Suprapubic skin (tissue), 4 donors: ENCODE measurements at places on chromosomes 5 and 9.

- peaks cover 9% of the 10 kb centered on the region for H3K27me3 ChIP-seq
- peaks cover 28% of the 10 kb centered on the region for H3K4me1 ChIP-seq
- no peak overlapping the region for H3K4me3 ChIP-seq
- no peaks in the 10 kb centered on the region for H3K36me3 ChIP-seq
- no peak overlapping the region for H3K27ac ChIP-seq
- DNase-seq, result no peak
These were observed 2.0 kb downstream of the CYFIP2 start for GRCh38 chr5:157267761-157268480.

DNA sequence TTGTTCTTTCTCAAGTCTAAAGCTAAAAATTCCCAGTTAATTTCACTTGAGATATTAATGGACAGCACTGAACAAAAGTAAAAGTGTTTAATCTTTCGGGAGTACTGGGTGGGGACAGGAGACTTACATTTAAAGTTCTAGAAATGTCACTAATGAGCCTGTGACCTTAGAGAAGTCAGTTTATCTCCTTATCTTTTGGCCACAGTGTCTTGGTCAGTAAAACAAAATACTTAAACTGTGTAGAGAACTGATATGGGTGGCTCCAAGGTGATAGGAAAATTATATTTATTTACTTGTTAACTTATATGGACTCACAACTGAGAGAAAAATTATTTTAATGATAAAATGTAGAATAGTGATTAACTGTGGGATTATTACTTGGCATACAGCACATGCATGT is 8.9 kb downstream of the IPO11 start:
- H3K27me3 ChIP-seq, result no peaks in the 10 kb centered on the region
- no peak overlapping the region for H3K4me3 ChIP-seq
- no peak overlapping the region for H3K27ac ChIP-seq
- DNase-seq, result no peak

DNA sequence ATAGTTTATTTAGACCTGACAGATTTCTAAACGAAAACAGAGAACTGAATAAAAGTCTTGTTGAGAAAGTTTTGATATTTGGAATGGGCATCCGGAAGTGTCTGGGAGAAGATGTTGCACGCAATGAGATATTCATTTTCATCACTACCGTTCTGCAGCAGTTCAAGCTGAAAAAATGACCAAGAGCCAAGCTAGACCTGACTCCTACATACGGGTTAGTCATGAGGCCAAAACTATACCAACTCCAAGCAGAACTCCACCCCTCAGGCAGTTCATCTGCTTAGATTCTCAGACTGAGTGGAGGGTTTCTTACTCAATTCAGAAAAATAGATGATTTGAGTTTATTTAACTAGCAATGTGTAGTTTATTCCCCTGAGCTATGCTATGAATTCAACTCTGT is 95.4 kb upstream of the ANXA1 start:
- no peak overlapping the region for H3K27ac ChIP-seq
- H3K27me3 ChIP-seq, result no peaks in the 10 kb centered on the region
- no peaks in the 10 kb centered on the region for H3K4me1 ChIP-seq
- H3K4me3 ChIP-seq, result no peak overlapping the region

GRCh38 chr9:119240546-119240945 is 128.7 kb downstream of the BRINP1 start:
- H3K4me3 ChIP-seq, result no peak overlapping the region
- no peaks in the 10 kb centered on the region for H3K4me1 ChIP-seq

DNA sequence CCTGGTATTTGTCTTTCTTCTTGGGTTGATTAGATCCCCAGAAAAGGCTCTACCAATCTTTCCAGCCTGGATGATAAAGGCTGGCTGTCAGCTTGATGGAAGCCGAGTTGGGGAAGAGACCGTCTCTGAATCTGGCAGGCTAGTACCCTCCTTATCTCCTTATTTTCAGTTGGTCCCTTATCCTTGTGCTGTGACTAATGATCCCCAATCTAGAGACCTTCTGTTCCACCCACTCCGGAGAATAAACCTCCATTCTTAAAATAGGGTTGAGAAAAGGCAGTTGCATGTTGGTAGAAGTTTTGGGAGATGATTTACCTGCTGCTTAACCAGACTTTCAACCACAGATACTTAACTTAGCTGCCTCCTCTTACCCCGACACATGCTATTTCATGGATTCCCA is 52.3 kb downstream of the PRKACG start:
- no peaks in the 10 kb centered on the region for H3K36me3 ChIP-seq
- no peaks in the 10 kb centered on the region for H3K27me3 ChIP-seq
- H3K4me3 ChIP-seq, result no peak overlapping the region
- DNase-seq, result no peak
- H3K4me1 ChIP-seq, result no peaks in the 10 kb centered on the region

DNA sequence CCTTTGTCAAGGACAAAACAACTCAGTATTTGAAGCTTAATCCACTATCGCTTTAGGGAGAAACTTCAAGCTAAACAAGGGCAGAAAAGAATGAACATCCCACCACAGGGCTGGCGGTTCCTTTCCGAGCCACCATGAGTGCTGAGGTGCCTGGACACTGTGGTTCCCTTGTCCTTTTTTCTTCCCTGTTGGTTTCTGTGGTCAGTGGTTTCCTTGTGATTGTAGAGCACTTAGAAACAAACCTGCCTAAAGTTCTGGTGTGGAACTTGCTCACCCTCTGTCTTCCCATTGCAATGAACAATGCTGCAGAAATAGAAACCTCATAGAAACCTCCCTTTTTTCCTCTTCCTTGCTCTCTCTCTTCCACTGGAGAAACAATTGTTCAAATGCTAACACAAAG is 79.3 kb upstream of the TBC1D2 start:
- no peak for DNase-seq
- no peak overlapping the region for H3K4me3 ChIP-seq
- no peak overlapping the region for H3K27ac ChIP-seq
- no peaks in the 10 kb centered on the region for H3K4me1 ChIP-seq
- peaks cover 3% of the 10 kb centered on the region for H3K27me3 ChIP-seq
- no peaks in the 10 kb centered on the region for H3K36me3 ChIP-seq

GRCh38 chr9:113737517-113738271 is 138.4 kb upstream of the ZNF618 start:
- no peaks in the 10 kb centered on the region for H3K4me1 ChIP-seq
- no peak for DNase-seq
- peaks cover 17% of the 10 kb centered on the region for H3K27me3 ChIP-seq

- H3K4me3 ChIP-seq, result no peak overlapping the region
- H3K4me1 ChIP-seq, result peaks cover 47% of the 10 kb centered on the region
- peak overlapping the region; percentile 86 for H3K27ac ChIP-seq
- H3K36me3 ChIP-seq, result peaks cover 56% of the 10 kb centered on the region
- no peaks in the 10 kb centered on the region for H3K27me3 ChIP-seq
- DNase-seq, result no peak
These were observed 51.2 kb downstream of the IPPK start for GRCh38 chr9:92618633-92619225.

- H3K27ac ChIP-seq, result no peak overlapping the region
- no peaks in the 10 kb centered on the region for H3K4me1 ChIP-seq
- H3K4me3 ChIP-seq, result no peak overlapping the region
- no peaks in the 10 kb centered on the region for H3K36me3 ChIP-seq
- DNase-seq, result no peak
- no peaks in the 10 kb centered on the region for H3K27me3 ChIP-seq
These were observed 86.1 kb downstream of the SV2C start for GRCh38 chr5:76169146-76169905.

DNA sequence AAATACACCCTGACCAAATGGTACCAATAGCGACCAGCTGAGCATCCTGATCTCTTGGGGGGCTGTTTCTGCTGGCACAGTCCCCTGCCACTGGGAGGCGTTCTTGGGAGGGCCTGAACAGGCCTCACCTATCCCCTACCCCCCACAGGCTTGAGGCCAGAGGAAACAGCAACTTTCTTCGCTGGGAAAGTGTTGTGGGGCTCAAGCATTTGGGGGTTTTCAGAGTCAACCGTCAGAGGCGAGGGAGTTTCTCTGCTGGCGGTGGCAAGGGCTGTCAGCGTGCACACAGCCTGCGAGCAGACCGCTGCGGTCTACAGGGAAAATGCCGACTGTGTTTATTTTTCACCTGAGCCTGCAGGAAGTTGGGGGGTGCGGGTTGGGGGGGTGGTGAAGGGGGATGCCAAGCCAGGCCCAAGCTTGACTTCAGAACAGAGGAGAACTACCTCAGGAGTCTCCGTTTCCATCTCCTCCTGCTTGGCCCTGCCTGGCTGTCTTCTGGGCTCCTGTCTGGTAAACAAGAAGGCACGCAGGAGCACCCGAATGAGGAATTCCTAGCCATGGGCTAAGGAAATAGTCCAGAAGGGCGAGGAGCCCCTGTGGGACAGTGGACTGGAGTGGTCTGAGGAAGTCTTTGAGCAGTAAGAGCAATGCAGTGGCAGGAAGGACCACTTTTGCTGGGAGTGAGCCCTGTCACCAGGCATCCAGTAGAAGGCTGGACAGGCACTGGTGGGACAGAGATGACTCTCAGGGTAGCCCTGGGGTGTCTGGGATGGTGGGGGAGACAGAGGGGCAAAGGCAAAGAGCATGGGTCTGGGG is 18.1 kb downstream of the TCF7 start:
- no peaks in the 10 kb centered on the region for H3K27me3 ChIP-seq
- H3K27ac ChIP-seq, result no peak overlapping the region
- H3K36me3 ChIP-seq, result peaks cover 54% of the 10 kb centered on the region
- H3K4me1 ChIP-seq, result peaks cover 24% of the 10 kb centered on the region
- peak; percentile 36 for DNase-seq

DNA sequence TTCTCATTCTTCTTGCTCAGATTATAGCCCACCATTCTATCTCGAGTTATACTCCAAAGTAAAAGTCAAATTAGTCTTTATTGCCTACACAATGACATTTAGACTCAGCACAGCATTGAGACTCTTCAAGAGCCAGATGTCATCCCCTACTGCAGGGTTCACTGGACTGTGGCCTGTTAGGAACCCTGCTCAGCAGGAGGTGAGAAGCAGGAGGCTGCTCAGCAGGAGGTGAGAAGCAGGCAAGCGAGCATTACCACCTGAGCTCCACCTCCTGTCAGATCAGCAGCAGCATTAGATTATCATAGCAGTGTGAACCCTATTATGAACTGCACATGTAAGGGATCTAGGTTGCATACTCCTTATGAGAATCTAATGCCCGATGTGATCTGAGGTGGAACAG is 12.7 kb upstream of the LIFR start:
- no peaks in the 10 kb centered on the region for H3K36me3 ChIP-seq
- no peak overlapping the region for H3K4me3 ChIP-seq
- DNase-seq, result no peak
- no peaks in the 10 kb centered on the region for H3K27me3 ChIP-seq
- H3K27ac ChIP-seq, result no peak overlapping the region

DNA sequence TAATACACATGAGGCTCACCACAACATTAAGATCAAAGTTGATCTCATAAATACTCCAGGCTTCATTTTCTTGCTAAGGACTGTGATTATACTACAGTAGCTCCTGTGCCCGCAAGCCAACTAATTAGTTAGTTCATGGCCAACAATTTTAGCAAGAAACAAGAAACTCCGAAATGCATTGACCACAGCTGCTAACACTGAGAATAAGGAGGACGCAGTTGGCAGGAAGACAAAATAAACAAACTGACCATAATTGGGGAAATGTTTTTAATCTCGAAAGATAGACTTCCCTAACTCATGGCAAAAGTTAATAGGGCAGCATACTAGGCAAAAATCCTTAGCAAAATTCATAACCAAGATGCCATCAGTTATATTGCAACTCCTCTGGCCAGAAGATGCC is 115.5 kb upstream of the SPEF2 start:
- no peak overlapping the region for H3K27ac ChIP-seq
- no peak for DNase-seq
- H3K27me3 ChIP-seq, result no peaks in the 10 kb centered on the region
- no peaks in the 10 kb centered on the region for H3K36me3 ChIP-seq

GRCh38 chr5:34651791-34652190 is 4.3 kb upstream of the RAI14 start:
- H3K4me3 ChIP-seq, result no peak overlapping the region
- peaks cover 8% of the 10 kb centered on the region for H3K4me1 ChIP-seq
- no peak overlapping the region for H3K27ac ChIP-seq
- DNase-seq, result no peak

GRCh38 chr5:24059006-24059405 is 551.6 kb downstream of the PRDM9 start:
- H3K4me1 ChIP-seq, result no peaks in the 10 kb centered on the region
- DNase-seq, result no peak
- no peaks in the 10 kb centered on the region for H3K36me3 ChIP-seq
- H3K27ac ChIP-seq, result no peak overlapping the region
- no peaks in the 10 kb centered on the region for H3K27me3 ChIP-seq

- DNase-seq, result no peak
- H3K4me1 ChIP-seq, result no peaks in the 10 kb centered on the region
- no peak overlapping the region for H3K27ac ChIP-seq
- H3K36me3 ChIP-seq, result no peaks in the 10 kb centered on the region
These were observed 40.6 kb upstream of the MAP1B start for GRCh38 chr5:72066705-72067107.

DNA sequence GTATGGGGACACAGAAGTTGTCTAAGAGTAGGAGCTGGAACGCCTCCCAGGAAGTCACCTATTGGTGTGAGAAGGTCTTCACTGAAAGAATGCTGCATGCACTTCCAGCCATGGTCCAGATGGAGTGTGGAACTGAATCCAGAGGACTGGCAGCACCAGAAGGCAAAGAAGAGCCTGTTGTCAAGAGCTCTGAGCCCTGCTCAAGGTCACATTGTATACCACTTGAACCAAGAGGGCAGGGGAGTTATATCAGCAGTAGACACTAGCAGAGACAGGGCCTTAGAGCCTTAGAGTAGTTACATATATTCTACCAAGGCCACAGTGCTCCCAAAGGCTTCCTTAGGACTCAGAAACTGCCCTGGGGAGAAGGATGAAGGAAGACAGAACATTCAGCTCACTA is 130.8 kb upstream of the POC5 start:
- no peak for DNase-seq
- no peaks in the 10 kb centered on the region for H3K4me1 ChIP-seq
- no peaks in the 10 kb centered on the region for H3K27me3 ChIP-seq
- no peak overlapping the region for H3K4me3 ChIP-seq
- no peak overlapping the region for H3K27ac ChIP-seq

- no peak for DNase-seq
- H3K4me1 ChIP-seq, result no peaks in the 10 kb centered on the region
- H3K27ac ChIP-seq, result no peak overlapping the region
- no peak overlapping the region for H3K4me3 ChIP-seq
- H3K27me3 ChIP-seq, result no peaks in the 10 kb centered on the region
These were observed 167.7 kb upstream of the LHFPL2 start for GRCh38 chr5:78816143-78816765.

- no peaks in the 10 kb centered on the region for H3K27me3 ChIP-seq
- peak within 1 kb of the TSS; percentile 8 for H3K4me3 ChIP-seq
- DNase-seq, result no peak
- H3K27ac ChIP-seq, result no peak within 1 kb of the TSS
- no peaks in the 10 kb centered on the region for H3K4me1 ChIP-seq
These were observed at the start of gene HK3 for GRCh38 chr5:176899296-176899891. TSS of gene HK3 (minus strand) at chr5:176899346. CDS start at chr5:176896159, 3,187 bp downstream.
